CD8-positive, alpha-beta memory T cell (primary cell): ENCODE measurements at places on chromosomes 6 and 20.

DNA sequence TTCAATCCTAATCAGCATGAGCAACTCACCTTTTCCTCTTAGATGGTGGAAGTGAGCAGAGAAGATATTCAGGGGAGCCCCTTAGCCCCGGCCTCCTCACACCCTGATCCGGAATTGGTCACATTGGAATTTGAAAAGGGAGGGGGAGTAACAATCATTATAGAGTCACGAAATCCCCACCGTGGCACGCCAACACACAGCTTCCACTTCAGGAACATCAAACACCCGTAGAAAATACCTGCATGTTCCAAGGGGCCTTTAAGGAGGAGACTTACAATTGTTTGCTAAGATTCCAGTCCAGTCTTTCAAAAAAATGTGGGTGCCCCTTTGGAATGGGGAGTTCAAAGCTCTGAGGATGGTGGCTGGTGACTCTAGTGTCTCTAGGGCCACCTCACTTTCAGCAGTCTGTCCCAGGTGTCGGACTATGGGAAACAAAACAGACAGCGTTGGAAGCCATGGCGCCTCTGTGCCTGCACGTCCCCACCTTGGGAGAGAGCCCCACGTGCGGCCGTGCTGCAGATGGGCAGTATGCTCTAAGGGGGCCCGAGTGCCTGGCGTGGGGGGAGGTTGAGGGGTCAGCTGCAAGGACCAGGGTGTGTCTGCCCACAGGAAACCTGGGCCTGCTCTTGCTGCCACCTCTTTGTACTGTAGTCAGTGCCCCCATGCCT lies 2.4 kb downstream of the CD93 start:
- no peaks in the 10 kb centered on the region for H3K27me3 ChIP-seq
- H3K4me1 ChIP-seq = no peaks in the 10 kb centered on the region
- no peaks in the 10 kb centered on the region for H3K36me3 ChIP-seq
- no peak for DNase-seq
- no peak overlapping the region for H3K27ac ChIP-seq
- H3K4me3 ChIP-seq = no peak overlapping the region

DNA sequence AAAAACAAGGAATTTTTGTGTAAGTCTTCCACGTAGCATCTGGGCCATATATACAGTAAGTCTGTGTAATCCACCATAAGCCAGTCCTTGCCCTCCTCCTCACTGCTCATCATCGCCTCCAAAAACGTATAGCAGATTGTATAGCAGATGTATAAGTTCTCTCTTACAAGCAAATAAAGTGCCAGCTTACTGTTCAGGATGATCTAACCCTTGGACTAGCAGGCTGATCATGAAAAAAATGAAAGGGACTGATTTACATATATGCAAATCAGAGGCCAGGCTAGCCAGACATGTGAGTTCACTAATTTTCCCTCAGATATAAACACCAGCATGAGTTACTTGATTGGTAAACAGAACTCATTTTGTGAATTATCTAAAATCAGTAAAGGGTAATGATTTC lies 171.5 kb downstream of the LY86 start:
- no peak overlapping the region for H3K27ac ChIP-seq
- H3K4me1 ChIP-seq = no peaks in the 10 kb centered on the region
- no peaks in the 10 kb centered on the region for H3K27me3 ChIP-seq
- no peak overlapping the region for H3K4me3 ChIP-seq
- DNase-seq = no peak

DNA sequence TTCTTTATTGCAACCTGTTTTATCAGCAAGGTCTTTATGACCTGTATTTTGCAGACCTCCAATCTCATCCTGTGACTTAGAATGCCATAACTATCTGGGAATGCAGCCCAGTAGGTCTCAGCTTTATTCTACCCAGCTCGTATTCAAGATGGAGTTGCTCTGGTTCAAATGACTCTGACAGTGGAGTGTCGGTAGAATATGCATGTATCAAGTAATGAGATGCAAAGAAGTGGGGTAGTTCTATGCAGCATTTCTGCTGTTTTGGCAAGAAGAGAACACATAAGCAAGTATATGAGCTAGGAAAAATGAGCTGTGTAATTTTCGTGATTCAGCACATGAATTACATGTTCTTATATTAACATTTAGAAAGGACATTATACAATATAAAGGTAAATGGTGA lies 185.9 kb downstream of the DOK5 start:
- no peak for DNase-seq
- H3K4me3 ChIP-seq = no peak overlapping the region
- no peak overlapping the region for H3K27ac ChIP-seq
- no peaks in the 10 kb centered on the region for H3K36me3 ChIP-seq
- H3K27me3 ChIP-seq = no peaks in the 10 kb centered on the region

- H3K4me1 ChIP-seq = no peaks in the 10 kb centered on the region
- no peak overlapping the region for H3K27ac ChIP-seq
Observed at GRCh38 chr6:145147981-145148749, 587.2 kb downstream of the EPM2A start.

DNA sequence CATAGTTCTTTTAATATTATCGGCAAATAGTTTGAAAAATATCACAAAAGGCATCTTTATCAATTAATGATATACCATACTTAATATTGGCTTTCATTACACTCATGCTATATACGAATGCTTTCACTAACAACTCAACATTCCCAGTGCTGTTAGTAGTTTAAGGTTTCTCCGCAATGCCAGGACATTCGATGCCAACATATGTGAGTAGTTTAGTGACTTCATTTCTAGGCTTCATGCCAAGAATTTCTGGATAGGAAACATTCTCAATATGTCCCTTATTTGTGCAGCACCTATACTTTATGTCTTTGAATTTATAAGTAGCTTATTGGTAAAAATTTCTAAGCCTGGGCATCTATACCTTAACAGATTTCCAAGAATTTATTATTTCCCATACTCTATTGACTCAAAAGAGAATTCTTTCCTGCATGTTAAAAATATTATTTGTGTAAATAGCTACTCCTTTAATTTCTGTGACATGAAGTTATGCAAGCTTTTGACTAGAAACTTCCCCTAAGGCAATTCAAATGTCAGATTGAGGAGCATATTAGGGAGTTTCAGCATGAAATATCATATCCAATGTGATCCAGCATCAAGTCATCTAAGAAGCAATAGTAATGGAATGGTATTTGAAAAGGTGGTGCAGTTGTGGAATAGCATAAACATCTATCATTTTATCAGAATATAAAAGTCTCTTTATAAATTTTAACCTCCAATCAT lies 236.0 kb upstream of the STXBP5 start:
- no peaks in the 10 kb centered on the region for H3K36me3 ChIP-seq
- H3K27ac ChIP-seq = no peak overlapping the region
- no peak overlapping the region for H3K4me3 ChIP-seq
- no peaks in the 10 kb centered on the region for H3K4me1 ChIP-seq

DNA sequence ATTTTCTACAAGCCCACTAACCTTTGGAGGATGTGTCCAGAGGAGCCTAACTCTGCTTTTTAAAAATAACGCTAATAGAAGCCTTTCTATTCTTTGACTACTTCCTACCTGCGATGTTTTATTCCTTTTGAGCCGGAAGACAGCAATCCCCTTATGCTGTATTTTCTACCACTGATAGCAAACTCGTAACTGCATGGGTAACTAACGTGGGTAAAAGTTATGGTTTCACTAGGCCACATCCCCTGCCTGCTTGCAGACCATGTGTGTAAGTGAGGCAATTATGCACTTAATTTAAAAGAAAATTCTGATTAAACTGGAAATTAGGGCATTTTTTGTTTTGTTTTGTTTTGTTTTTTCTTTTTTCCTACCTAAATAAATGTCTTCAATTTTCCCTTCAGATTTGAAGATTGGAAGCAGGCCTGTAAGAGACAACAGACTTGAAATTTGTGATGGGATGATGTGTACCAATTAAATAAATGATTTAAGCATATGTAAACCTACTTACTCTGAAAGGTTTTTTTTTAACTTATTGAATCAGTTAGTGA lies 931 bp downstream of the UFL1 start:
- no peaks in the 10 kb centered on the region for H3K36me3 ChIP-seq
- no peak for DNase-seq
- peak overlapping the region; percentile 97 for H3K27ac ChIP-seq
- no peaks in the 10 kb centered on the region for H3K27me3 ChIP-seq
- peaks cover 36% of the 10 kb centered on the region for H3K4me1 ChIP-seq

DNA sequence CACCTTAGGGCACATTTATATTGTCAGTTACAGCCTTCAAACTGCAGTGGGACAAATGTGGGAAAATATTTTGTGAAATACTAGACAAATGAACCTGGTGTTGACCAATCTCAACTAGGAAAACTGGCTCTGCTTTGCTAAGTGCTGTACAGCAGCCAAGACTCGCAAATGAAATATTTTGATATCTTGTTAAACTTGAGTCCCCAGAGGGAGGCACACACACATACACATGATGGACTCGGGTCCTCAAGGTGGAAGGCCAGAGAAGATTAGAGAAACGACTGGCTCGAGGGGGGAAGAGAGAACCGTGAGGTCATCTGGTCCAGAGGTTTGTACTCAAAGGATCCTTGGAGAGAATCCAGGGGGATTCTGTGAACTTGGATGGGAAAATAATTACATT lies 67.3 kb upstream of the JAG1 start:
- no peak overlapping the region for H3K27ac ChIP-seq
- H3K36me3 ChIP-seq = no peaks in the 10 kb centered on the region
- no peak for DNase-seq
- H3K4me3 ChIP-seq = no peak overlapping the region

- H3K36me3 ChIP-seq = no peaks in the 10 kb centered on the region
- peaks cover 11% of the 10 kb centered on the region for H3K27me3 ChIP-seq
- H3K27ac ChIP-seq = no peak overlapping the region
- no peak for DNase-seq
- H3K4me1 ChIP-seq = peaks cover 11% of the 10 kb centered on the region
Observed at GRCh38 chr20:31864521-31865400, 5.6 kb downstream of the DUSP15 start.
